Amniotic stem cell (primary cell): ENCODE measurements at places on chromosomes 2 and 18.

DNA sequence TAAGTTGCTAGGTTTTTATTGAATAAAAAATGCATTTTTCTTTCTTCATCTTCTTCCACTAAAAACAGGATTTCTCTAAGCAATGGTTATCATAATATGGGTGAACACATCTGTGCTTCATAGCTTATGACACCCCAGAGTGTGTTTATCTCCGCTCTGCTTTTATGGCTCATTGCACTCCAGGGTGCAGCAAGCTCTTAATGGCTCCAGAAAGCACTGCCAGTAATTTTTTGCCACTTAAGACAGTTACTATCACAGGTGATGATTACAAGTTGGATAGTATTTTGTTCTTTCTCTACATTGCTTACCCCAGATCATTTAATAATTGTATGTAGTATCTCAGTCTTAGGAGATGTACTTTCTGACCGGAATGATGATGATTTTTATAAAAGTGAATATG, 239.3 kb upstream of the CDH20 start:
- no peak for DNase-seq

DNA sequence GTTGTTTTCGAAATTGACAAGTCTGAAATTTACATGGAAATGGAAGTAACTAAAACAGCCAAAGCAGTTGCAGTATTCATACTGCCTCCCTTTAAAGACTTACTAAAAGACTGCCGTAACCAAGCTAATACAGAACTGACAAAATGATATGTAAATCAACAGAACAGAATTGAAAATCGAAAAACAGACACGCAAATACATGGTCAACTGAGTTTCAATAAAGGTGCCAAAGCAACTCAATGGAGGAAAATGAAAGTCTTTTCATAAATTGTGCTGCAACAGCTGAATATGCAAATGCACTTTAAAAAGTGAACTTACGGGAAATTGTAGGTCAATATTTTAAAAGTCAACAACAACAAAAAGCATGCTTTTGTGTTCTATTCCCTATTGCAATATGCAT, 34.2 kb downstream of the TMEM131 start:
- no peak for DNase-seq

- DNase-seq = no peak
These were observed 3.2 kb upstream of the MGAT4A start for GRCh38 chr2:98734162-98734561.

DNA sequence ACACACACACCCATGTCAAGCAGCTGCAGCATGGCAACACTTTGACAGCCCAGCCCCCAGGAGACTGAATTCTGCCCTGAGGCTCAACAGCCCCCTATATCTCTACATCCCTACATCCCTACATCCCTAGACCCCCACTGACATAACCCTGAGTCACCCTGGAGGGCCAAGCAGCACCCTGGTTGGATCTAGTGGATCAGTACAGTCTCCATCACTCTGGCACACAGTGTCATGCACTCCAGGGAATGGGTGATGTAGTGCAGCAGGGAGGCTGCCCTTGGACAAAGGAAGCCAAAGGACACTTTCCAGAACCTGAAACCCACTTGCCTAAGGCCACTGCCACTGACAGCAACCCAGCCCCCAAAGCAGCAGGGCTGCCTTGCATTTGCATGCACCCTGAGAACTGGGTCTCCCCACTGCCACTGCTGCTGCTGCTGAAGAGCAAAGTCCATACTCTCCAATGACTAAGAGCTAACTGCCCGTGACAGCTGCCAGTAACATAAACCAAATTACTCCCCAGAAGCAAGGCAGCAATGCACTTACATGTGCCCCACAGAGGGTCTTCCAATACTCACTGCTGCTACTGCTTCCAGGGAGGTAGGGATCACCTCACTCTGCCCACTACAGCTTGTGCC, 681.6 kb upstream of the KLHL29 start:
- no peak for DNase-seq

- DNase-seq = no peak
These were observed 81.9 kb upstream of the MAPRE2 start for GRCh38 chr18:34959211-34959829.

- DNase-seq = no peak
These were observed 81.1 kb upstream of the ZNF397 start for GRCh38 chr18:35159782-35160181.
